ENCODE measurements at places on chromosomes 4 and X.

DNA sequence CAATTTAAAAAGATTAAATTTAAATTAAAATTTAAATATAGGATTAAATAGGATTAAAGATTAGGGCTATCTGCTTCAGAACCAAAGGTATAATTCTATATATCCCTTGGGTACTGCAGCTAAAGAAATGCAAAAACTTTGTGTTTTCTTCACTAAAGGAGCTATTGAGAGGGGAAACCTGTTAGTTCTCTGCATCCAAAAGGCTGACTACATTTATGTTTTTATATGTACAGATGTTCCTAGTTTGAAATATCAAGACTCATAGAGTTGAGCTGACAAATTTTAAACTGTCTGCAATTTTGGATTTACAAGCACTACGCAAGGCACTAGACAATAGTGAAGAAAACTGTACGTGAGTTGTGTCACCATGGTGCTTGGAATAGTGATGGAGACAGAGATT lies 95.2 kb downstream of the CEP44 start:
- DNase-seq, result no peak

- DNase-seq, result no peak
These were observed 91.5 kb upstream of the ZNF827 start for GRCh38 chr4:146029939-146030710.

GRCh38 chr4:88761342-88761741 lies 63.7 kb upstream of the NAP1L5 start:
- DNase-seq, result no peak

- DNase-seq, result peak; percentile 13
These were observed 1467.4 kb downstream of the C4orf33 start for GRCh38 chr4:130563185-130563888.

GRCh38 chr4:163172647-163173046 lies 6.0 kb upstream of the NAF1 start:
- no peak for DNase-seq

GRCh38 chr4:83231620-83232076 lies 53.0 kb downstream of the COQ2 start:
- DNase-seq, result peak; percentile 78

DNA sequence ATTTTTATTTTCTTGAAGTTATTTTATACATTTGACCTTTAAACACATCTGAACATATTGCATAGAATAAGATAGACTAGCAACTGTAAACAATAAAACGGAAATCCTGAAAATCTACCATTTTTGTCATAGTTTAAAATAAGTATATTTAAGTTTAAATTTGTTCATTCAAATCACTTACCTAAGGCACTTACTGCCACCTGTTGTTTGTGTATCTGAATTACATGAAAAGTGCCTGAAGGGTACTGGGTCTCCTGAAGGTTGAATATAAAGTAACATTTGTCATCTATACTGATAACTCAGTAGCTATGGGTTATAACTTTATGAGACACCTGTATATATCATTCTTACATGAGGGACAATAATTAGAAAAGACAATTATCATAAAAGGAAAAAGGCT lies 38.6 kb downstream of the TRPC5 start:
- DNase-seq, result no peak

GRCh38 chrX:115011428-115011827 lies 6.0 kb downstream of the IL13RA2 start:
- no peak for DNase-seq

GRCh38 chrX:12975991-12976558 lies 1.2 kb downstream of the TMSB4X start:
- DNase-seq, result peak; percentile 60
